ENCODE measurements at places on chromosomes 7 and 10. TPM values are rescaled to one million over a fixed set of nuclear protein-coding genes. Genes with fewer than 3 reads are reported as not detected.

DNA sequence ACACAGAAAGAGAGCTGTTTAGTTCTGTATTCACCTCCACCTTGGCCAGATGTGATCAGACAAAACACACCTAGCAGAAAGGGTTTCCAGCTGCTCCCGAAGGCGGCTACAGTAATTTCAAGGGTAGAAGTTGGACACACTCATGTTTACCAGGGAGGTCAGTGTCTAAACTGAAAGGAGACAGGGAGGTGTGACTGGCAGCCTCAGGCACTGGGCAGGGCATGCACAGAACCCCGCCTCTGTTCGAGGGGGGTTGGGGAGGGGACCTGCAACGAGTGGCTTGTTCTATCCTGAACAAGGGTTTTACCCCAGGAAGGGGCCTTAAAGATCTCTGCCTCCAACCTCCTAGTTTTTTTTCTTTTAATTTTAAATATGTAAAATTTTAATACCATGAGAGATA lies 49.6 kb downstream of the BPGM start:
- H3K36me3 ChIP-seq: no peaks in the 10 kb centered on the region
- no peaks in the 10 kb centered on the region for H3K4me1 ChIP-seq
- no peak overlapping the region for H3K27ac ChIP-seq
- no peak for DNase-seq

GRCh38 chr10:91528080-91528479 lies 104.8 kb downstream of the PPP1R3C start:
- H3K27ac ChIP-seq: no peak overlapping the region
- no peaks in the 10 kb centered on the region for H3K36me3 ChIP-seq
- H3K27me3 ChIP-seq: no peaks in the 10 kb centered on the region
- H3K4me3 ChIP-seq: no peak overlapping the region

GRCh38 chr7:99677013-99677647 lies 2.7 kb downstream of the CYP3A5 start:
- H3K27ac ChIP-seq: no peak overlapping the region
- H3K27me3 ChIP-seq: no peaks in the 10 kb centered on the region
- H3K36me3 ChIP-seq: no peaks in the 10 kb centered on the region
- H3K4me1 ChIP-seq: no peaks in the 10 kb centered on the region
- no peak for DNase-seq

GRCh38 chr7:107693396-107693795 lies 32.8 kb downstream of the SLC26A4 start:
- DNase-seq: no peak
- no peaks in the 10 kb centered on the region for H3K27me3 ChIP-seq
- no peaks in the 10 kb centered on the region for H3K36me3 ChIP-seq
- H3K27ac ChIP-seq: no peak overlapping the region
- H3K4me3 ChIP-seq: no peak overlapping the region
- H3K4me1 ChIP-seq: peaks cover 16% of the 10 kb centered on the region

DNA sequence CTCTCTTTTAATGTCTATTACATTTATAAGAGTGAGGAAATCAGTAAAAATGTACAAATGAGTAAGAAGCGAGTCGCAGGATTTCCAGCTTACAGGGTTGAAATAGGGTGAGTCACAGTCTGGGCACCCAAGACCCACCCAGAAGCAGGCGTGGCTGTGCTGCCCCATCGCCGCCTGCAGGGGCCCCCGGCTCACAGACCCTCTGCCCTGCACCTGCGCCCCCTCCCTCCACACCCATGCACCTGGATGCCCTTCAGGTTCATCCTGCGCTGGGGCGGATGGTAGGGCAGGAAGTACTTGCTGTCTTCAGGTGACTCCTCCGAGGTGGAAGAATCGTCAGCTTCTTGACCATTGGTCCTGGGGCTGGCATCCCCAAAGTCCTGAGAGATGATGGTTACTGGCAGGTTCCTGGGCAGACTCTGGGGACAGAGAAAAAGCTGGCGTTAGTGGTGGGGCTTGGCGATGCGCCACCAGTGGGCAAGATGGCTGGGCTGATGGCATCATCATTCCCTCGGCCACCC lies 90.2 kb upstream of the GNA12 start:
- no peaks in the 10 kb centered on the region for H3K4me1 ChIP-seq
- H3K36me3 ChIP-seq: no peaks in the 10 kb centered on the region
- H3K27me3 ChIP-seq: no peaks in the 10 kb centered on the region
- DNase-seq: no peak

The UTF1 gene
- not detected for total RNA-seq

Data from lung (tissue), 17 donors.